ENCODE measurements at places on chromosomes 5 and 9.

DNA sequence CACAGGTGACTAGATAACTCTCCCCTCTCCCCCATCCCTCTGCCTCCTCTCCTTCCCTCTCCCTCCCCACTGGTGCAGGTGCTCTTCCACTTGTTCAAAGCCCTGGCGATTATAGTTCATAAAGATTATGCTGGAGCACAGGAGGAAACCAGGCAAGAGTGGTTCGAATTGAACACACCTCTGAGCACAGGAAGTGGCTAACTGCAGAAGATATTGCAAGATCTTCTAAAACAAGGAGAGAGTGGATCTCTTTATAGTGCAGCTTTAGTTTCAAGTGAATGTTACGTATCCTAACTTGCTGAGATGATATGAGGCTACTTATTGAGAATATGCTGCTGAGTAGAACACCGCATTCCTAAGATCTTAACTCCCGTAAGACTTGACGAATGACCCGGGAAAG lies 178.4 kb downstream of the GOLPH3 start:
- DNase-seq: no peak

DNA sequence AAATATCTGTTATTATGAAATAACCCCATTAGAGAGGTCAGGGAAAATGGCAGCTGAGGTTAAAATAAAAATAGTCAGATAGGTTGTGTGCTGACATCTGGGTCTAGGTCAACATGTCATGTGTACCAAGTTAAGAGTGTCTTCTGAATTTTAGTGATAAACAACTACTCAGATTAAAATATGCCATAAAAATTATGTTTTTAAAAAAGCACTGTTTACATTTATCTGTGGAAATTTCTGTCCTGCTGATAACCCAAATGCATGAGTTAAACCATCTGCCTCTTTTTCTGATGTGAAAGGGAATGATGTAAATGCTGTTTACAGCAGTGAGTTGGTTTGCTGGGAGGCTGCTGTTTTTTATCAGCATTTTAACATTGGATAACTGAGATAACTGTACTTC lies 361.2 kb upstream of the TARS1 start:
- DNase-seq: no peak

DNA sequence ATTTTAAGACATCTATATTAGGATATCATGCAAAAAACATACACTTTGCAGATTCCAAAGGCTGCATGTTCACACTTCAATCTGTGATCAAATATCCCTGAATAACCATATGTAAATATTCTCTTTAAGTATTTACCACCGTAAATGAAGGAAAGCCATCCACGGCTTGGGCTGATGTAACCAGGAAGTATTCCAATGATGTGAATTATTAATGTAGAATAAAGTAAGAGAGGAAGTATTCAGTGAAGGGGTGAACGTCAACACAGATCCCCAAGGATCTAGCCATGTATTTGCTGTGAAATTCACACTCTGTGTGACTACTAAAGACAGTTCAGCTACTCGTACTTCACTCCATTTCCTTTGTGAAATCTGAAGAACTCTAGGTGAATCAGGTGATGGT lies 75.2 kb downstream of the CDH6 start:
- DNase-seq: no peak

GRCh38 chr9:126464694-126465441 lies 138.2 kb downstream of the MVB12B start:
- no peak for DNase-seq
